ENCODE measurements at places on chromosomes 13 and 19.

DNA sequence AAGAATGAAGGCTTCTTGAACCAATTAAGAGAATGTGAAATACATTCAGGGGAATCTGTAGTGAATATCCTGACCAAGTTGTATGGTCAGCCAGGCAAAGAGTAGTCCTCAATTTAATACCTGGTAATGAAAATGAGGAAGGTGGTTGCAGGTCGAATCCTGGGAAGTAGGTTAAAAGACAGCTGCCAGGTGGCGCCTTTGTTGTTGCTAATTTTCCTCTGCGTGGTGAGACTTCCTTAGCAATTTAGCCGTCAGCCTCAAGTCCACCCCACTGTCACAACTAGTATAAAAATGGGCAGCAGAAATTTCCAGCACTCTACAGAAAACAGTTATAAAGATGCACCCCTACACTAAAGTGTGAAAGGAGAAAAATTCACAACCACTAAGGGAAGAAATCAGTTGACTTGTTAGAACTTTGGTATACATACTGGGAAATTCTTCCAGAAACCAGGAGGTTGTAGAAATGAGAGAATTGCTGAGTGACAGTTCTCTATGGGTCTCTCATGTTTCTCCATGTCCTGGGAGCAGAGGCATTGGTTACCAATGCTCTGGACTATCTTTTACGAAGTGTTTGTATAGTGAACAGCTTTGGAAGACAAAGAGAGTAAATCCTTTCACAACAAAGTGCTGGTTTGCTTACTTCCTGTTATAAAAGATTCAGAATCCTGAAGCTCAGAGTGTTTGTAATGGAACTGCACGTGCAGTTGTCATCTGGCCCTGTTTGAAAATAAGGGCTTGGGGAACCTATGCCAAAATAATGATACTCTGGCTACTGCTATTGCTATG lies 235.9 kb downstream of the NHLRC3 start:
- DNase-seq = no peak

DNA sequence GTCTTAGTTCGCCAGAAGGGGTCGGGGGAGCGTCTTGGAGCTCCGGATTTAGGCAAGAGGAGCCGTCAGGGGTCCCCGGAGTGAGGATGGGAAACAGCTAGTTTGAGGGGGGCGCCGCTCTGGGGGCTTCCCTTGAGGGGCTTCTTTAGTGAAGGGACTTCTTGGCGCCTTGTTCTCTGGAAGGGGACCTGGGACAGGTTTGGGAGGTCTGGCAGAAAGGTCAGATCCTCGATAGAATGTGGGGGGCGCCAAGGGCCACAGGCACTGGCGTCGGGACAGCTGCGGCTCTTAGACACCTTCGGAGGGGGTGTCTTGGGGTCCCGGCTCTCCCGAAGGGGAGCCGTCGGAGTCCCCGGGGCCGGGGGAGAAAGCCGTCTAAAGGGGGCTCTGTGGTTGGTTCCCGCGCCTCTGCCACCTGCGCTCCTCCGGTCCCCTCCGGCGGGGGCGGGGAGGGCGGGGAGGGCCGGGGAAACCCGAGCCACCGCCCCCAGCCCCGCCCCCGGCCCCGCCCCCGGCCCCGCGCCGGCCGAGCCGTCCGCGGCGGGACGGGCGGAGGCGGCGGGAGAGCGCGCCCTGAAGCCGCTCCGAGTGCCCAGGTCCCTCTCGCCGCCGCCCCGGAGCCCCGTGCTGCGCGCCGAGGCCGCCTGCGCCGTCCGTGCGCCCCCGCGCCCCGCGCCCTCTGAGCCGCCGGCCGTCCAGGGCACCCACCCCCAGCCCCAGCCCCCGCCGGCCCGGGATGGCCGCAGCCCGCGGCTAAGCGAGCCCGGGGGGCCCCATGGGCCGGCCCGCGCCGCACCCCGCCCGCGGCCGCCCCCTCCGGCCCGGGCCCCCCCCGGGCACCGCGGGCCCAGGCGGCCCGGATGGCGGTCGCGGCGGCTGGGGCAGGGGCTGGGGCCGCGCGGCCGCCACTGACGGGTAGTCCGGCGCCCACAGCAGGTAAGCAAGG lies at the start of gene NRTN:
NRTN (plus strand) TSS at position 552 of the 946 bp plus-strand sequence. CDS start 19,099 bp downstream, outside the sequence.
- peak; percentile 57 for DNase-seq

- no peak for DNase-seq
These were observed 532.7 kb upstream of the SPRY2 start for GRCh38 chr13:80873589-80873988.

GRCh38 chr13:20494656-20495055 lies 31.0 kb downstream of the CRYL1 start:
- no peak for DNase-seq

- no peak for DNase-seq
These were observed 10.0 kb downstream of the CAMSAP3 start for GRCh38 chr19:7605490-7606222.

DNA sequence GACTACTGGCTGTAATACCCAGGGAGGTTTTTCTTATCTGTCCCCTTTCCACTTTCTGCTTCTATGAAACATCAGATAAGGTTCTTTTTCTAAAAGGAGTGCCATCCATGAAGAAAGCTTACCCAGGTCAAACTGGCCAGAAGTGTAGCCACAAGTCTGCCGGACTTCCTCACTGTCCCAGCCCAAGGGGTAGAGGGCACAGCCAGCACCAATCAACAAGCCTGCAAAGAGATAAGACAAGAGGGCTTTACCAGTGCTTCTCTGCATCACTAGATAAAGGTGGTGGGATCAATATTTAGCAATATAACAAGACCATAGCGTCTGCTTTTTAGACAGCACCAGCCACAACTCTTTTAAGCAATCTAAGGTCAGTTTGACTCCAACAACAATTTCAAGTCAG lies 224.7 kb downstream of the LHFPL6 start:
- DNase-seq = no peak

DNA sequence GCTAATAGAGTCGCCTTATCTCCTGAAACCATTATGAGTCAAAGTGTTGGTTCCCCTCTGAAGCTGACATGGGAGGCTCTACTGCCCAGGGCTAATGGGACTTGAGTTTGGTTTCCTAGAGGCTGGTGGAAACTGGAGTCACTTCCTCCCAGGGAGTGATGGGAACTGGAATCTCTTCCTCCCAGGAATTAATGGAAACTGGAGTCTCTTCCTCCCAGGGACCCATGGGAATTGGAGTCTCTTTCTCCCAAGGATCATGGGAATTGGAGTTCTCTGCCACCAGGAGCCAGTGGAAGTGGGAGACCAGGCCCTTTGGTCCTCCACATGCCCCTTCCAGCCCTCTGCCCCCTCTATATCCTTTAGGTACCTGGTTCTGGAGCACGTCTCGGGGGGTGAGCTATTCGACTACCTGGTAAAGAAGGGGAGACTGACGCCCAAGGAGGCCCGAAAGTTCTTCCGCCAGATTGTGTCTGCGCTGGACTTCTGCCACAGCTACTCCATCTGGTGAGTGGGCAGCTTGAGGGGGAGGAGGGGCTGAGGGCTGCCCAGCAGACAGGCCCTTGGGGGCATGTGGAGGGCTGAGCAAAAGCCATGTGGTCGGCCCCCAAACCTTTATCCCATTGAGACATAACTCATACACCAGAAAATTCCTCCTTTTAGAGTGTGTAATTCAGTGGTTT lies 5.5 kb downstream of the BRSK1 start:
- no peak for DNase-seq

GRCh38 chr13:63367522-63368198 lies 1952.0 kb upstream of the PCDH20 start:
- no peak for DNase-seq

DNA sequence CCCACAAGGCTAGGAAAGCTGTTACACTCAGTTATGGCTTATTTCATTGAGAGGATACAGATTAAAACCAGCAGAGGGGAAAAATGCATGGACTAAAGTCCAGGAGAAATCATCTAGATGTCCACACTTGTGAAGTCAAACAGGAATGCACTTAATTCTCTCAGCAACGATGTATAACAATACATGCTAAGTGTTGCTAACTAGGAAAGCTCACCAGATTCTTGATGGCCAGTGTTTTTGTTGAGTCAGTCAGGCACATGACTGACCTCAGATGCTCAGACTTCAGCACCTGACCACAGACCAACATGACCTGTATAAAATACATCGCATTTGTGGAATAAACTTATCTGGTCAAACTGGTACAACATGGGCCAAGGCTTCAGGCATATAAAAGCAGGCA lies 470.2 kb upstream of the PRR20A start:
- DNase-seq = no peak

DNA sequence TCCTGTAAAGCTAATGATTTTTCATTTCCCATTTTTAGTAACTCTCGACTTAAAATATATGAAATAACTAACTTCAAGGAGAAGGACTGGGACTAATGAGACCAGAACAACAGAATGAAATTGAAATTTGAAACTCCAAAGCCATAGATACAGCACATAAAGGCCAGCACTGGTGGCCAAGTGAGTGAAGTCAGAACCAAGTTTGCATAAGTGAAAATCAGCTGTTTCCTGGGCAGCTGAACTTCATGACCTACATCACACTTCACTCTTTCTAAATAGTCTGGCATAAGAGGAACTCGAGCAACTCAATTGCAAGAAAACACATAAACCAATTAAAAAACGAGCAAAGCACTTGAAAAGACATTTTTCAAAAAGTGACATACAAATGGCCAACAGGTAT lies 84.5 kb downstream of the DCLK1 start:
- DNase-seq = no peak

- no peak for DNase-seq
These were observed 153.7 kb downstream of the KLF5 start for GRCh38 chr13:73212482-73212881.

DNA sequence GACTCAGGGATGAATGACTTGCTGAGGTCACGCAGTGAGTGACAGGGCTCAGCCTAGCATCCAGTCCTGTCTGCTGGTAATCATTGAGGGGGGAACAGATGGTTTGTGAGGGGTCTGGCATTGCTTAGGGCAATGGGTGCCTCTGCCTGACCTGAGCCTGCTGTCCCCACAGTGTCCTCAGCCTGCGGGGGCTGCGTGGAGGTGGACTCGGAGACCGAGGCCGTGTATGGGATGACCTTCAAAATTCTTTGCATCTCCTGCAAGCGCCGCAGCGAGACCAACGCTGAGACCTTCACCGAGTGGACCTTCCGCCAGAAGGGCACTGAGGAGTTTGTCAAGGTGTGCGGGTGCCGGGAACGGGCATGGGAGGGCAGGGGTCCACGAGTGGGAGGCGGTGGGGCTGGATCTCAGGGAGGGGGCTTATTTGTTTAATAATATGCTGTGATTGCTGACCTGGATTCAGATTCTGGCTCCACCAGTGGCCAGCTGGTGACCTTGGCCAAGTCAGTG lies 2.1 kb downstream of the SCN1B start:
- DNase-seq = no peak

GRCh38 chr13:21625366-21625765 lies 21.4 kb upstream of the MICU2 start:
- DNase-seq = no peak

DNA sequence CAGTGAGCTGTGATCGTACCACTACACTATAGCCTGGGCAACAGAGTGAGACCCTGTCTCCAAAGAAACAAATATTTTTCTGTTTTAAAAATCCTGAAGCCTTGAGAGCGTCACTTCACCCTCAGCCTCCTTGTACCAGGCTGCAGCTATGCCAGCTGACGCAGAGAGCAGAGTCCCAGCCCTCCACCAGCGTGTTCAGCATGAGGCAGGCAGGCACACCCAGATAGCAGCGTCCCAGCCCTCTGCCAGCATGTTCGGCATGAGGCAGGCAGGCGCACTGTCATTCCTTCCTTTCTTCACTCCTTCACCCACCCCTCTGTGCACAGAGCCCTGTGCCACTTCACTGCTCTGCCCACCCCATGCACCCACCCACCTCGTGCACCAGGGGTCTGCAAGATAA lies 43.3 kb upstream of the USE1 start:
- DNase-seq = no peak
